ENCODE measurements at places on chromosomes 6 and 20.

DNA sequence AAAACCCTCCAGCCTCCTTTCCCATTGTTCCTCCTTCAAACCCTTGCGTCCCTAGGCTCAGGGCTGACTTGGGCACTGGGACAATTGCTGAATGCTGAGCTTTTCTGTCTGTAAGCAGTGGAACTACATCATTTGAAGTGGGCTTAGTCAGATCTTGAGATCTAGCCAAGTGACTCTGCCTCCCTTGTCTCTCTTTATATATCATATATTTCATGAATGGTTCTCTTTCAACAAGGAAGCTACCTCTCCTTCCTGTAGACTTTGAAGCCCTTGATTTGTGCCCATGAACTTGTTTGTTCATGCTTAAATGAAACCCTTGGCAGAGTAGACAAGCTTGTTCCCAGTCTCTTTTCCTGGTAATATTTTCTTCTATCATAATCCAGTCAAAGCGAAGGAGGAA, 60.0 kb upstream of the KIF13A start:
- no peak for DNase-seq

GRCh38 chr20:22492497-22492896, 91.9 kb downstream of the FOXA2 start:
- no peak for DNase-seq

DNA sequence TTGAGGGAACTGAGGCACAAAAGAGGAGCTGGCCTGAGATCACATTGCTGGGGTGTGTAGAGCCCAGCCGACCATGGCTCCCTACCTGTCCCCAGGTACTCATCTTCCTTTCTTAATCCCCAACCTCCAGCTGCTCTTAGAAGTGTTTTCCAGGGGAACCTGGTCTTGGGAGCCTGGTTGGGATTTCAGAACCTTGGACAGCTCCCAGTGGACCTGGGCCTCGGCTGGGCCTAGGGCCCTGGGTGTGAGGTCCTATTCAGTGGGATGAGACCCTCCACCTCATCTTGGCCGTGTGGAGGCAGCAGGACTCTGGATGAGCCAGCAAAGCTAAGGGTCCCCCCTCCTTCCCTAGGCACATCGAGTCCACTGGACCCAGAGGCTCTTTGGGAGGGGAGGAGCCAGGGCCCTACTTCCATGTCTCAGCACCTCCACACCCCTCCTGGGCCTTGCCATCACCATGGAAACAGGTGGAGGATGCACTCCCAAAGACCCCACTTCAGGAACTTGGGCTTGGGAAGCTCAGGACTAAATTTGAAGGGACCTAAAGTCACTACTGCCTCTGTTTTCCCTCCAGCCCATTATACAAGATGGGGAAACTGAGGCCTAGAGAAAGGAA, 38.5 kb downstream of the DLGAP4 start:
- DNase-seq = no peak

GRCh38 chr6:90039911-90040310, 145.6 kb downstream of the GJA10 start:
- no peak for DNase-seq

DNA sequence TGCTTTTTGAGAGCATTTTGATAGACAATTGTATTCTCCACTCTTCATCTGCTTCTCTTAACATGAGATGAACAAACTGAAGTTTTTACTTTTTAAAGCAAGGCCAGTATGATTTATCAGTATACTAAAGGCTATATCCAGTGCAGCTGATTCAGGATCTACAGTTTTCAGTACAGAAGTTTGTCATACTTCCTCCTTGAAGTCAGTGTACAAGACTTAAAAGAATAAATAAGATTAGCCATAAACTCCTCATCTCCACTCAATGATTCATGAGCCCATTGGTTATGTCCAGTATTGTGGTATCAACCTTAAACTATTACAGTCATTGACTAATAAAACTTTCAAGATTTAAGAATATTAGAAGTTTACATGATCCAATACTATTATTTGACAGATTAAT, 374.8 kb upstream of the EPHA7 start:
- no peak for DNase-seq
